ENCODE measurements at places on chromosomes 5 and 9. TPM values are rescaled to one million over a fixed set of nuclear protein-coding genes. Genes with fewer than 3 reads are reported as not detected.
A peak's percentile ranks its signal among the peaks of the same experiment; 100 is the strongest.

DNA sequence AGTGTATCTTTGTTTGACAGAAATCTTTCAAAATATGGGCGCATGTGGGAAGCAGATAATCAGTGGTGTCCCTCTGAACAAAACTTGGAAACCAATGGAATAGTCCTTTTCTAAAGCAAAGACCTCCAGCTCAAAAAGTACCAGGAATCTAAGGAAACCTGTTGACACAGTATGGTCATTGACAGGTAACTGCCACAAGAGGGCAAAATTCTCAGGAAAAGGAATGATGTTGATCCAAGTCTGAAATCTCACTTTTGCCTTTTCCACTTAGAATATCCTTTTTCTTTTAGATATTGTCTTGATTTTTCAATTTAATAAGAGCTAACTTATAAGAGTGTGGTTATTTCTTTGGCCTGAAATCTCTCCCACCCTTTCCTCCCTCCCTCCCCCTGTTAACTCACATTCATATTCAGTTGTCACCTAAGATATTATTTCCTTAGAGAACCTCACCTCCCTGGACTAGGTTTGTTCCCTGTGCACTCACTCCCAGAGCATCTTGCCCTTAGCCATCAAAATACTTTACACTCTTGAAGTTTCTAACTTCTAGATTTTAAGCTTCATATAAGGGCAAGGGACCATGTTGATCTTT lies 59.0 kb upstream of the BARX1 start:
- no peak for DNase-seq

DNA sequence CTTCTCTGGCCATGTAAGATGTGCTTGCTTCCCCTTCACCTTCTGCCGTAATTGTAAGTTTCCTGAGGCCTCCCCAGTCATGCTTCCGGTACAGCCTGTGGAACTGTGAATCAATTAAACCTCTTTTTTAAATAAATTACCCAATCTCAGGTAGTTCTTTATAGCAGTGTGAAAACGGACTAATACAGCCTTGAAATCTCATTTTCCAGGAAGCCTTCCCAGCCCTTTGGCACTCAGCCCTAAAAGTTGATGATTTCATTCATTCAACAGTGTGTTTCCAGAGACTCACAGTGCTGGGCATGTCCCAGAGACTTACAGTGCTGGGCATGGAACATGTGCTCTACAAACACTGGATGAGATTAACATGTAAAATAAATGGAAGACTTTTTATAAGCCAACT lies 135.8 kb downstream of the DCP2 start:
- no peak for DNase-seq

DNA sequence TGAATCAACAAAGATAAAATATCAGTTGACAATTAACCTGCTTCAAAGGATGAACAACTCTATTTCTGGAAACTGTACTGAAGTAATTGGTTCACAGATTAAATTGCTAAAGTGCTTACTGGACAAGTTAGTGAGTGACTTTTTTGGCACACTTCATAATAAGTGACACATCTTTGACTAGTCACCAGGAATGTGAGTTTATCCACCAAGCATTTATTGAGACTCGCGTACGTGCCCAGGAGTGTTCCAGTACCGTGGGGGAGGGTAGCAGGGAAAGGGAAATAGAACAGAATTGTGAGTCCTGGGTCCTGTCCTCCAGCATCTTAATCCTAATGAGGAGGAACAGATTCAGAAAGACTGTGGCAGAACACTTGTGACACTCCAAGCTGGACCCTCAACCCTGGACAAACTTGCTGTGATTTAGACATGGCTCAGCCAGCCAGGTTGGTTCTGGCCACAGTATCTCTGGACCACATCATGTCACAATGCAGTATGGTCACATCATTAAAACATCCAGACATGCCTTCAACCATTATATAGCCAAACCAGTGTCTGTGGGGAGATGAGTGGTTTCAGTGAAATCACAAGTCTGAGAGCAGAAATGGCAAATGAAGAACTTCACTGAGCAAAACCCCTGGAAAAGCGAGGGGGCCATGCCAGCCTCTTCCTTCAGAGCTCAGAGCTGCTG lies 623.1 kb downstream of the BNC2 start:
- no peak for DNase-seq

DNA sequence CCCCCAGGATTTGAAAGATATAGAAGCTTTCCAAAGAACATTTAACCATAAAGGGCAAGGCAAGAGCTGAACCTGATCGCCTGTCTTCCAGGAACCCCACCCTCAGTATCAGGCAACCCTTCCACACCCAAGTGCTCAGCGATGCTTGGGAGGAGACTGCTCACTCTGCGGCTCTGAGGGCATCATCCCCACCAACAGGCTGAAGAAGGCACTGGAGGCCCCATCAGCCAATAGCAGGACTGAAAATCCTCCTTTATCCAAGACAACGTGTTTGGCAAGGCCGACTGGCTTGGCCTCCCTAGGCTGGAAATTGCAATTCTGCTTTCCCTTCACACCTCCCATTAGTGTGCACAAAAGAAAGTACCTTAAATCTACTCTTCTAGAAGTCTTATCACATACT lies 1.4 kb upstream of the PPP2CA start:
- DNase-seq: no peak

DNA sequence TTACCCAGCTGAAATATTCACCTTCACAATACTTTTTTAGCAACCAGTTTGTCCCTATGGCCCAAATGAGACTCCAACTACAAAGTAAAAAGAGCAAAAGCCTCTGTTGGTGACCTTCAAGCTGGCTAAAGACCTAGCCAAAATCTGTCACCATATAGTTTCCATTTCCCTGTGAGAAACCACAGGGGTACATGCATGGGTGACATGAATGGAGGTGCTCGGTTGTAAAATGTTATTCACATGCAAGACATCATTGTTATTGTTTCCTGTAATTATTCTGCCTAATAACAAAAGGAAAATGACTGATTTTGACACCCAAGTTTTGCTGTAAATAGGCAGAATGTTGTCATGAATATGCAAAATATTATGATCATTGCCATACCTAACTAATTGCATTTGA lies 285.3 kb downstream of the ZNF608 start:
- no peak for DNase-seq

DNA sequence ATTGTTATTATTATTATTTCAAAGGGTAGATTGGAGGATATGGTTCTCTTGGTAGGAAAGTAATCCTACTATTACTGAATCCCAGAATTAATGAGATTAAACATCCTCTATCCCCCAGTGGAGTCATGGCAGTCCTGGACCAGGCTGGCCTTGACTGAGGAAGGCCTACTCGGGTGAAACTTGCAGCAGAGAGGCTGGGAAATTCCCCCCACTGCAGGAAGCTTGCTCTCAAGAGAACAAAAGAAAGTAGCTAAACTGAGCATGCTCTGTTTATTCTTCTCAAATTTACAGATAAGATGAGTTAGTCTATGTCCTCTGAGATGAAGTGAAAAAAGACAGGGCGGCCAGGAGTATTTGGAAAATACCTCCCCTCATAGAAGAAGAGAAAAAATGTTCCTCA lies 233.9 kb upstream of the RPS23 start:
- peak; percentile 9 for DNase-seq

DNA sequence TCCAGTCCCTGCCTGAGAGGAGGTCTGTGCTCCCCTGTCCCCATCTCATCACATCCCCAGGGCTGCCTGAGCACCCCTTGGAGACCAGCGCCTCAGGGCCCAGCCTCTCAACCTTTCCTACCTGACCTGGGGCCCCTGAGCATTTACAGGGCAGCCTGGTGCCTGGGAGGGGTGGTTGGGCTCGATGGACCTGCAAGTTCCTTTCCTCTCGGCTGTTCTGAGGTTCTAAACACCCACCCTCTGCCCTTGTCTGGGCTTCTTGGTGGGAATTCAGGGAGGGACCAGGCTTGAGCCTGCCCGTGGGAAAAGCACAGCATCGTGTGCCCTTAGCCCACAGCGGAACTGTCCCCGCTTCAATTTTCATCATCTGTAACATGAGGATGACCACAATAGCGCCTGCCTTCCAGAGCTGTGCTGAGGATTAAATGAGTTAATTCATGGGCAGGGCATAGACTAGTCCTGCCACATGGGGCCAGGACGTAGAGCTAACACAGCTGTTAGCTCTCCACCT lies 91.0 kb upstream of the SH3PXD2B start:
- no peak for DNase-seq

DNA sequence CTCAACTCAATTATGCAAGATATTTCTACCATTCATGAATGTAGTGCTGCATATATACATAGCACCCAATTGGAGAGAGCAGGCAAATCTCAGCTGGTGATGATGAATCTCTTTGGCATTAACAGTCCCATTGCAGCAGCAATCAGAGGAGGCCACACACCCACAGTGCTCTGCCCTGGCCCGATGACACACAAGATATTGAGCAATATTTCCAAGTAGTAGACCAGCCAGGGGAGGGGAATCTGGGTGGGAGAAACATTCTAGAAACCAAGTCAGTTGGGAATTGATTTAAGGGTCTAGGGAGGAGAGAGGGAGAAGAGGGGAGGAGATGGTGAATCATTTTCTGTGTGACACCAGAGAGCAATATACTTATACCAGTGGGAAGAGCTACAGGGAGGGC lies 14.9 kb upstream of the C5orf63 start:
- DNase-seq: no peak

GRCh38 chr9:34463098-34463900 lies 4.7 kb downstream of the DNAI1 start:
- DNase-seq: no peak

DNA sequence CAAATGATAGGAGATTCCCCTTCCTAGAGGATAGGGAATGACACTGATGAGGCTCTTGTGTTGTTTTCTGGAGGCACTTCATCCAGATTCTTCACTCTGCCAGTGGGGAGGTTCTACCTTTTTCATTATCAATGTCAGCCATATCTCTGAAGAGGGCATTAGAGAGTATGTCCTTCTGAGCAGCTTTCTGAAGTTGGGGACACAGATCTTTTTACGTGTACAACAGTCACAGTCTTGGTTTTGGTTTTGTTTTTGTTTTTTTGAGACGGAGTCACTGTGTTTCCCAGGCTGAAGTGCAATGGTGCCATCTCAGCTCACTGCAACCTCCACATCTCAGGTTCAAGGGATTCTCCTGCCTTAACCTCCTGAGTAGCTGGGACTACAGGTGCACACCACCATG lies 22.6 kb downstream of the CENPH start:
- DNase-seq: no peak

- DNase-seq: peak; percentile 71
These were observed 23.4 kb downstream of the MEGF10 start for GRCh38 chr5:127313847-127314473.

DNA sequence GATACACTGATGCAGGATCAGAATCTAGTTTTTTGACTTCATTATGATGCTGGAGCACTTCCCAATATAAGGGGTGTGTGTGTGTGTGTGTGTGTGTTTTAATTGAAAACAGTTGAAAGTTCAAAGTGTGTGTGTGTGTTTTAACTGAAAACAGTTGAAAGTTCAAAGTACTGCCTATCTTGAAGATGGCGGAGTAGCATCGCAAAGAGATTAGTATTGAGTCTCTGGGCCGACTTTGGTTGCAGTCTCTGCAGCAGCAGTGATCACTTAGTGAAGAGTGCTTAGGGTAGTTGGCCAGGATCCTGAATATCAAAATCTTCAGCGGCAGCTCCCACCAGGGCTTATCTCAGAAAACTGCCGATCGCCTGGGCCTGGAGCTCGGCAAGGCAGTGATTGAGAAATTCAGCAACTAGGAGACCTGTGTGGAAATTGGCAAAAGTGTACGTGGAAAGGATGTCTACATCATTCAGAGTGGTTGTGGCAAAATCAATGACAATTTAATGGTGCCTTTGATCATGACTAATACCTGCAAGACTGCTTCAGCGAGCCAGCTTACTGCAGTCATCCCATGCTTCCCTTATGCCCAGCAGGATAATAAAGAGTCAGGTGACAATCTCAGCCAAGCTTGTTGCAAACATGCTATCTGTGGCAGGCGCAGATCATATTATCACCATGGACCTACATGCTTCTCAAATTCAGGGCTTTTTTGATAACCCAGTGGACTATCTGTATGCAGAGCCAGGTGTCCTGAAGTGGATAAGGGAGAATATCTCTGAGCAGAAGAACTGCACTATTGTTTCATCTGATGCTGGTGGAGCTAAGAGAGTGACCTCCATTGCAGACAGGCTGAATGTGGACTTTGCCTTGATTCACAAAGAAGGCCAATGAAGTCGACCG lies 7.3 kb upstream of the SCAI start:
- no peak for DNase-seq

GRCh38 chr5:65120371-65120967 lies 351.7 kb downstream of the CWC27 start:
- DNase-seq: no peak

- no peak for DNase-seq
These were observed 26.2 kb downstream of the TYRP1 start for GRCh38 chr9:12719431-12719830.

DNA sequence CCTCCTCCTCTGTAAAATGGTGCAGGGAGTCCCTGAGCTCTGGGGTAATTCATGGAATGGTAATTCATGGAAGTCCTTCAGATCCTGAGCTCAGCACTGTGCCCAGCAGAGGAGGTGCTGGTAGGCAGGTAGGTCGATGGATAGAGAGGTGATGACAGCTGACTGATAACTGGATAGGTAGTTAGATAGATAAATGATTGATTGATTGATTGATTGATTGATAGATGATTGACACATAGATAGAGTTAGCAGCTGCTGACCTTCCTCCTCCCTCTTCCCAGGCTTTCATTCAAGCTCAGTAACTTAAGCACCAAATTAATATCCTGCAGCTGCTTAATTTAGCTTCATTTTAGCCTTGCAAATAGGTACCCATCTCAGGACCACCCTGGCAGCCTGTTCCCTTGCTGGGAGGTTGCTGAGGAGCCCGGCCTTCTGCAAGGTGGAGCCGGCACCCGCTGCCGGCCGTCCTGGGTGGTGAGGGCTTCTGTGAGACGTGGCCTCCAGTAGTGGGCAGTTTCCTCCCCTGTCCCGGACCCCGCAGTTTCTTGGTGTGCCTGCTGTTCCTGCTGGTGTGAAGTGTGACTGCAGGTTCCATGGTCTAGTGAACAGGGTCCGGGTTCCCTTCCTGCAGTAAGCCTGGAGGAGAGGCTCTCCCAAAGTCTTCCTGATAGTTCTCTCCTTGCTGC lies 13.4 kb downstream of the OLFM1 start:
- DNase-seq: no peak

DNA sequence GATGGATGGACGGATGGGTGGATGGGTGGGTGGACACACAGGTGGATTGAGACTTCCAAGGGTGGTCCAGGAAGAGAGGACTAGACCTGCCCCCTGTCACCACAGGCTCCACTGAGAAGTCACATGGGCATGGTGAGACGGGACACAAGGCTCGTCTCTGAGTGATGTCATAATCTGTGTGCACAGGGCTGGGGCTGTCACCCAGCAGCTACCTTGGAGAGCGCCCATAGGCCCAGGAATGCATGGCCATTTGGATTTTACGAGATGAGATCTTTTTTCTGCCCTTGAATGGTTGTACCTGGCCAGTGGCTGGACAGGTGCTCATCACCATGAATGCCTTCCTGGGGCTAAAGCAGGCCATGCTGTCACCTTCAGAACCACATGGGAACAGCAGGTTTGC lies 3.1 kb downstream of the OLFM1 start:
- no peak for DNase-seq

GRCh38 chr5:55900068-55900467 lies 48.9 kb downstream of the IL31RA start:
- DNase-seq: no peak

GRCh38 chr5:87762631-87763030 lies 349.9 kb upstream of the CCNH start:
- no peak for DNase-seq

The KCTD16 gene
- 0.15 TPM for total RNA-seq

The PRUNE2 gene
- total RNA-seq: 0.42 TPM

The BAAT gene
- not detected for total RNA-seq

The CDO1 gene
- total RNA-seq: not detected

The LMX1B gene
- total RNA-seq: not detected

The NUDCD2 gene
- total RNA-seq: 29.9 TPM

The TMOD1 gene
- total RNA-seq: 0.35 TPM

The PCDHB8 gene
- not detected for total RNA-seq

The PTGES gene
- not detected for total RNA-seq

The TMEM167A gene
- total RNA-seq: 69.1 TPM

Data from activated CD4-positive, alpha-beta T cell treated with anti-CD3 and anti-CD28 coated beads, Interleukin-2, amount 10 ng/mL, durations not matched to agents 7 days and 5 days (primary cell).